ENCODE measurements at places on chromosomes 6 and 20.
A peak's percentile ranks its signal among the peaks of the same experiment; 100 is the strongest.

DNA sequence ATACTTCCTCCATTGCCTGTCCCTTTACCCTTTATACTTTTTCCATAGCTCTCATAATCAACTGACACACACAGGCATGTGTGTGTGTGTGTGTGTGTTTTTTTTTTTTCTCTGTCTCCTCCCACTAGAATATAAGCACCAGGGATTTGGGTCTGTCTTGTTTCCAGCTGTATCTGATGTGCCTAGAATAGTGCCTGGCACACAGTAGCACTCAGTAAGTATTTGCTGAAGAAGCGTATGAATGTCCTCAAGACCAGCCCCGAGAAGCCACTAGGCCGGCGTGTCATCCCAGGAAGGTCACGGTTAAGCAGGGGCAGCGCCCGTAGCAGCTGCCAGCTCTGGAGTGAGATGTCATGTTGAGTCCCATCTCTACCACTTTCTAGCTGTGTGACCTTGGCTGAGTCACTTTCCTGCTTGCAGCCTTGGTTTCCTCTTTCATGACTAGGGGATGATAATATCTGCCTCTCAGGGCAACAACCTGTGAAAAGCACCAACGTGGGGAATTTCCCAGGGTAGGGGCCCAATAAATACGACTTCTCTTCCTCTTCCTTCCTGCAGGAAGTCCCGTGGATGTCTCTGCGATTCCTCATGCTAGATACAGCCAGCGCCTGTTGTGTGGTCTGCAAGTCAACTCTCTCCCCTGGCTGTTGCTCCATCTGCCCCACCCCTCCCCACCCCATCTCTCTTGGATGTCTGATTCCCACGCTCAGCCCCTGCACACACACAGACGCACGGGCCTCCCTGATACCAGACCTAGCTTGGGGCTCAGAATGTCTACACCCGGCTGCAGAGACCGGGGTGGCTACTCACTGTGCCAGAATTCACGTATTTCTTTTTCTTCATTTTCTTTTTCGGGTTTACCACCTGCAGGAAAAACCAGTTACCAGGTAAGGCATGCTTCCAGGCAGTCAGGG lies 58.1 kb downstream of the RAB44 start:
- DNase-seq = peak; percentile 42

GRCh38 chr6:45652416-45652815 lies 274.7 kb upstream of the SUPT3H start:
- no peak for DNase-seq

GRCh38 chr6:76840041-76840745 lies 623.1 kb downstream of the HTR1B start:
- no peak for DNase-seq

GRCh38 chr6:7513529-7513928 lies 27.9 kb upstream of the DSP start:
- no peak for DNase-seq

DNA sequence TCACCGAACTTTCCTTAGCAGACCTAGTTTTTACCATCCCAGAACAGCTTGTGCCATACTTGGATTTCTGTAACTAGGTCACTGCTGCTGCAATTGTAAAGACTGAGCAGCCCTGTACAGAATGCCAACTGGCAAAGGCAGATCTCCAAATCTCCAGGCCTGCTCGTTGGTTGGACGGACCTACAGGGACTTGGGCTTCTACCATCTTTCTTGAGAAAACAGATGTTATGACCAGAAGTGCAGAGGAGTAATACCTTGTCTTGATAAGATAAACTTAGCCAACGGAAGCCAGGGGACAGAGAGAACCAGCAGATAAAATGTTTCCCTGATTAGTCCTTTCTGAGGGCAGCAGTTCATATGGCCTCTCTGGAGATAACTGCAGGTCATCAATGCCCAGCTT lies 304.1 kb downstream of the RFPL4B start:
- DNase-seq = no peak

- DNase-seq = no peak
Measured at GRCh38 chr6:22980446-22980845, 411.1 kb downstream of the HDGFL1 start.

GRCh38 chr6:51778666-51779065 lies 308.7 kb downstream of the PKHD1 start:
- DNase-seq = no peak

DNA sequence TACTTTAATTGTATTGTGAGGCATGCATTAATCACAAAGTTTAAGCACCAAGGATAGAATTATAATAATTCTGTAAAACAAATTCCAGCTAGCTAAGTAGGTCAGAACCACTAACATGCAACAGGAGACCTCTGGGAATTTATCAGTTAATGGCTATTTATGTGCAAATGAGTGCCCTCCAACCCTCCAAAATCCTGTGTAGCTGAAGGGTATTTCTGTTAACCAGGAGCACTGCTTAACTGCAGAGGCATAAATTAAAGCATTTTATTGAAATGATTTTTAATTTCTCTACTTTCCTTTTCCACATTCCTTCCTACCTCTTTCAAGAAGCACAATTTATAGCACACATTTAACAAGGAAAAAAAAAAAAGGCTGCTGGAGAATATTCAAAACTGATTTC lies 77.0 kb downstream of the MMS22L start:
- no peak for DNase-seq

- no peak for DNase-seq
Measured at GRCh38 chr6:158387036-158387435, 74.8 kb downstream of the TULP4 start.

GRCh38 chr6:41917528-41917927 lies 3.4 kb downstream of the MED20 start:
- no peak for DNase-seq

DNA sequence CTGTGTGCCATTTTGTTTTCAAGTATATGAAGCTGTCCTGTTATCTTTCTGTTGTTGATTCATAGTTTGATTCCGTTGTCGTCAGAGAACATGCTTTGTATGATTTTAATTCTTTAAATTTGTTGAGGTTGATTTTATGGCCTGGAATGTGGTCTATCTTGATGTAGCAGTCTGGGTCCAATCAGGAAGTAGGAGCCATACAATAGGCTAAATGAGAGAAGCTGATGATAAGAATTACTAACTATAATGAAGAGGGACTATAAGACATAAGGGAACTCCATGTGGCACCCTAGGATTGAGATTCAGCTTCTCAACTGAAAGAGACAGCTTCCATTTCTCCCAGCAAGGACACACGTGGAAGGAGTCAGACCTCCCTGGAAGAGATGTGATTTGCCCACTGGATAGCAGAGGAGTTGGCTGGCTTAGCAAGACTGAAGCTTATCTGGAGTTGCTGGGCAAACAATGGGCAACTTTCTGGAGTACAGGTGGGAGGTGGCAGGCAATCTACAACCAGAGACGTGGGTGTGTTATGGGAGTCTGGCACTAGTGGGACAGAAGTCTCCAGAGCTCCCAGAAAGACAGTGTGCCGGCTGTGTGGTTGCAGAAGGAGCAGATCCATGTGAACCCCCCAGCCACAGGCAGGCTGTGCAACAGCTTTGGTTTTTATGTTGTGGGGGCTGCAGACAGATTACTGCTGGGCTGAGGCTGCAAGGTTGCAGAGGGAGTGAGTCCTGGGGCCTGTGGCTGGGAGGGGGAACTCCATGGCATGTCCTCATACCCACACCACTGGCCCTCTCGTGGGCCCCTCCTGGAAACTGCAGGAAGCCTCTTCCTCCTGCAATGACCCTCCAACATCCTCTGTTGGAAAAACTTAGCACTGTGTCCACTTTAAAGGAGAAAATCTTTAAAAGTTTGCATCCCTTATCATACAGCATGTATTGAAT lies 7.1 kb downstream of the ZNF831 start:
- DNase-seq = no peak

- DNase-seq = no peak
Measured at GRCh38 chr6:52590152-52590891, 13.5 kb upstream of the TRAM2 start.

DNA sequence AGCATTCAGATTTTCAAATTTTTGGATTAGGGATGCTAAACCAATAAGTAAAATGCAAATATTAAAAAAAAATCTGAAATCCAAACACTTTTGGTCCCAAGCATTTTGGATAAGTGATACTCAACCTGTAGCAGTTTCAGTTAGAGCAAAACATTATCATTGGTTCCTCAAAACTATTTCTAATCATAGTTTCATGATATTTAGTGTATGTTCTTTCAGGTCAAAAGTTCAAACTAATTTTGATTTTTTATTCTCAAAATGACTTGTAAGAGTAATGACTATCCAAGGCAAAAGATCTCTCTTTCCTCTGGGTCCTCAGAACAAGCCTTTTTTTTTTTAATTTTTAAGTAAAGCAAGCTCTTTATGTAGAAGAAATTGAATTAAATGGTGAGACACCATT lies 64.0 kb upstream of the TFB1M start:
- DNase-seq = no peak

- DNase-seq = no peak
Measured at GRCh38 chr6:156464100-156464878, 312.9 kb upstream of the ARID1B start.

DNA sequence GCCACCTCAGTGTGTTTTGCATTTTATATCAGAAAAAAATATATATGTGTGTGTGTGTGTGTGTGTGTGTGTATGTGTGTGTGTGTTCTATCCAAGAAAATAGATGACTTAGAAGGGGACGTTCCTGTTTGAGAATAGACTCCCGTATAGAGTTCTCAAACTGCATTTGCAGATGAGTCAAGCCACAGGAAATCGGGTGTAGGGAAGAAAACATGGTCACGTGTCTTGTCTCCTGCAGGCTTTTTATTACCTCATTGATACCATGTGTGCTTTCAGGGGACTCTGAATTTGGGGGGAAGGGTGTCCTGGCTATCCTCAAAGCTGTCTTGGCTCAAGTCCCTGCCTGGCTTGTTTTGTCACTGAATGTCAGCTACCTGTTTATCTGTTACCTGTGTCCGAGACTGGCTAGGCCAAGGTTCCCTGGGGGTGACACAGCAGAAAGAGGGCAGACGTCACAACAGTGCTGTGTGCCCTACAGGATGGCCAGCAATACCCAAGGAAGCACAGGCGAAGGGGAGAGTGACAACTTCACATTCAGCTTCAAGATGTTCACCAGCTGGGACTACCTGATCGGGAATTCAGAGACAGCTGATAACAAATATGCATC lies 55.7 kb upstream of the NOP56 start:
- DNase-seq = no peak

GRCh38 chr6:90086517-90086916 lies 192.2 kb downstream of the GJA10 start:
- DNase-seq = no peak

- DNase-seq = no peak
Measured at GRCh38 chr6:92690997-92691599, 728.3 kb downstream of the EPHA7 start.

GRCh38 chr20:37274851-37275524 lies 13.4 kb upstream of the GHRH start:
- no peak for DNase-seq

DNA sequence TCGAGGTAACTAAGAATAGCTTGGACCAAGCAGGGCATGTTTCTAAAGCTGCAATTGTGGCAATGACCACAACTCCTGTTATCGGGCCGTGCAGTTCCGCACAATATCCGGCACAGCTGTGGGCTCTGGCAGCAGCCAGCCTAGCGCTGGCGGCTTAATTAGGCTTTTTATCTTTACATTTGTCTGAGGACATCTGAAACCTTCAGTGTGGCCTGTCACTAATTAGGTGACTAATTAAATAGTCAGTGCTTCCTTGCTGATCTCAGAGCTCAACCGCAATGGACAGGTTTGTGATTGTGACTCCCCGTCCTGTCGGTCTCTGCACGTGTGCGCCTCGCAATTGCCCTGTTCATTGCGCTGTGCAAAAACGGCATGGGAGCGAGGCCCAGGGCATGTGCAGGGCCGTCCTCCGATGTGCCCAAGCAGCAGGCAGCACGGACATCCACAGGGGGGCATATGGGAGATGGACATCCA lies 134.8 kb upstream of the INSM1 start:
- DNase-seq = no peak

- DNase-seq = no peak
Measured at GRCh38 chr20:50980071-50980681, 21.6 kb downstream of the MOCS3 start.

GRCh38 chr6:159931112-159931511 lies 37.8 kb upstream of the IGF2R start:
- DNase-seq = no peak

GRCh38 chr20:9368893-9369292 lies 145.5 kb upstream of the LAMP5 start:
- no peak for DNase-seq

DNA sequence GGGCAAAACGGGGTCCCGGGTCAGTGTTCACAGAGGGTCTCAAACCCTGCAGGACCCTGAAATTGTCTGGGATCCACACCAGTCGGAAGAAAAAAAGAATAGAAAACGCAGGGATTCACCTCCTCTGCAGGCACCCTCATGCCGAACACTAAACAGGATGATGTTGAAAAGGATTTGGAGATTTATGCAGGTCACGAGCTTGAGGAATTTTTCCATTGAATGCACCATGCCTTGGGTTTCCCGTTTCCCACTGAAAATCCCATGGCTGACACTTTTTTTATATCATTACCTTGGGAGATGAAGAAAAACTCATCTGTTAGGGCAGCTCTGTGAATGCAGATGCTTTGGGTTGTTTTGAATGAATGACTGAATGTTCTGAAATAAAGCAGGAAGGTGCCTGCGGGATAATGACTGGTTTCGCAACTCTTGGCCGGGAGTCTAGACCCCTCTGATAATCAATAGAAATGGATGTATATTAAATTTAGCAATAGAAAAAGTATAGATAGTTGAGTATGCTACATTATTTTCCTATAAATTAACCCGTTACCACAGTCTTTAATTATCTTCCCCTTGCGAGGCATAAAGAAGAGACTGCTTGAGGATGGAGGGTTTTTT lies 147.5 kb upstream of the AFDN start:
- no peak for DNase-seq

DNA sequence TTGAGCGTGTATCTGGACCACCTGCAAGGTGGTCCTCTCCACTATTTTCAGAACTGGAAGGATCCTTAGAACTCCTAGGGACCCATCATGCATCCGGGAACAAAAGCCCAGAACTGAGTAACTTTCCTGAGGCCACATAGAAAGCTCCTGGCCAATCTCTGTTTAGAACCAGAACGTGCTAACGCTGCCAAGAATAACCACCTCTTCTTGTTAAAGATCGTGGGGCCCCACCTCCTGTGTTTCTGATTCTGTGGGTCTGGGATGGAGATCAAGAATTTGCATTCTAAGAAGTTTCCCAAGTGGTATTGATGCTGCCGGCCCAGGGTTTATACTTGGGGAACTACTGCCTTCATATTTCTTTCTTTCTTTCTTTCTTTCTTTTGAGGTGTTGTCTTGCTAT lies 13.3 kb downstream of the CD40 start:
- no peak for DNase-seq

GRCh38 chr6:34425498-34426410 lies at the start of gene RPS10:
TSS of gene RPS10 (minus strand) at chr6:34426069. CDS start at chr6:34425221, 848 bp downstream.
- peak; percentile 88 for DNase-seq

- no peak for DNase-seq
Measured at GRCh38 chr6:31878726-31879125, at the start of gene SLC44A4. TSS of gene SLC44A4 (minus strand) at chr6:31878997. CDS start at chr6:31878980, 17 bp downstream.

- no peak for DNase-seq
Measured at GRCh38 chr6:142412658-142413057, 110.9 kb downstream of the ADGRG6 start.

- no peak for DNase-seq
Measured at GRCh38 chr20:53737396-53738038, 143.9 kb upstream of the ZNF217 start.

- DNase-seq = no peak
Measured at GRCh38 chr6:68679399-68679798, 44.3 kb downstream of the ADGRB3 start.
